ENCODE measurements at places on chromosomes 11 and 22. TPM values are rescaled to one million over a fixed set of nuclear protein-coding genes. Genes with fewer than 3 reads are reported as not detected.

GRCh38 chr11:126930091-126930841 is 70.3 kb downstream of the KIRREL3 start:
- no peak for DNase-seq

DNA sequence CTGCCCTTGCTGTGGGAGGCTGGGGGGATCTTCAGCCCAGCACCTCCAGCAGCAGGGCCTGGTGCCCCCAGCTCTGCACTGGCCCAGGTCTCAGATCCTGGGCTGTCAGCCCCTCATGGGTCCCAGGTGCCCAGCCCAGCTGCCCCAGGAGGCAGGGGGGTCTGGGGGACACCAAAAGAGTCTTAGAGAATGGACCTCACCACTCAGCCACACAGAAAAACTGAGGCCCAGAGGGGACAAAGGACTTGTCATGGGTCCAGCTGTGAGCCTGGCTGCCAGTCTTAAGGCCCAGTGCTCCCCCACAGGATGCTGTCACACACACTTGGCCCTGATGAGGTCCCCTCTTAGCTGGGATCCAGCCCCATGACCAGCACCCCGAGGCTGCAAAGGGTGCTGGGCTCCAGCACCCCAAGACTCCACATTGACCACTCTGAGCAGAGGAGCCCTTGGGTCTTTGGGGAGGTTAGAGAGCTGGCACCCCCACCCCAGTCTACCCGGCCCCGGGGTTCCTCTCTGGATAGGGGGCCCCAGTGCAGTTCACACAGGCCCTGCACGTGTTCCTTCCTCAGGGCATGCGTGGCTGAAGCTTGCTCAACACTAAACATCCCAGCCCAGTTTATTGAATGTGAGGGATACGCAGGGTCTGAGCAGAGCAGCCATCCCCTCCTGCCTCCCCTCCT is 54.4 kb downstream of the IGLL5 start:
- DNase-seq, result no peak

DNA sequence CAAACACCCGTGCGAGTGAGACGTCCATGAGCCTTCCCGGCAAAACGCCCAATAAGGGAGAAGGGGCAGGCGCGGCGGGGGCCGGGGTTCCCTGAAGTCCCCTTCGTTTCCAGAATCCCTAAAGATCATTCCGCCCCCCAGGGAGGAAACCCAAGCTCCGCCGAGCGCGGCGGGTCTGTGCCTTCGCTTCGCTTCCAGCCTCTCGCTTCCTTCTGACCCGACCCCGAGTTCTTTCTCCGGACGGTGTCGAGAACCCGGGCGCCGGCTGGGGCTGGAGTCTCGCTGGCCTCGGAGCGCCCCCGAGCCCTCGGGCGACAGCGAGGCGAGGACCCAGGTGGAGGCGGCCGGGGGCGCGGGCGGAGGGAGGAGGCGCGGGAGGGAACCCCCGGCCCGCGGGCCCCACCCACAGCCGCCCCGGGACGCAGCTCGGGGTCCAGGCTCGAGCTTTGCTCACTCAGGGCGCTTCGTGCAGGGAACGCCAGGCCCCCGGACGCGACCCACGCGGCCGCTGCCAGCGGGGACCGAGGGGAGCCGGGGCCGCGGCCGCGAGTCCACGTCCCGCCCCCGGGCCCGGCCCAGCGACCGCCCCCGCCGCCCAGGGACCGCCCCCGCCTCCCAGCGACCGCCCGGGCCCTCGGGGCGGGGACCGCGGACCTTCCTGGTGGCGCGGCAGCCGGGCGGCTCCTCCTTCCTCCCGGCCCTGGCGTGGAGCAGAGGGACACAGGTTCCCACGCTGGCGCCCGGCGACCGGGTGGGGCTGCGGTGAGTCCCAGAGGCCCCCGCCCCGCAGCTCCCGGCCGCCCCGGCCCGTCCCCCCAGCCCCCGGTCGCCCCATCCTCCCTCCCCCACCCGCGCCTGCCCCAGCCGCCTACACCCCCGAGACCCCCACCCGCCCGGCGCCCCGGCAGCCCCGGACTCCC is at the start of gene PGGHG:
Gene PGGHG (plus strand): TSS at position 649 of the 920 bp plus-strand sequence. CDS start 691 bp downstream, outside the sequence.
- peak; percentile 82 for DNase-seq

GRCh38 chr11:83035070-83035854 is 36.4 kb downstream of the RAB30 start:
- DNase-seq, result no peak

DNA sequence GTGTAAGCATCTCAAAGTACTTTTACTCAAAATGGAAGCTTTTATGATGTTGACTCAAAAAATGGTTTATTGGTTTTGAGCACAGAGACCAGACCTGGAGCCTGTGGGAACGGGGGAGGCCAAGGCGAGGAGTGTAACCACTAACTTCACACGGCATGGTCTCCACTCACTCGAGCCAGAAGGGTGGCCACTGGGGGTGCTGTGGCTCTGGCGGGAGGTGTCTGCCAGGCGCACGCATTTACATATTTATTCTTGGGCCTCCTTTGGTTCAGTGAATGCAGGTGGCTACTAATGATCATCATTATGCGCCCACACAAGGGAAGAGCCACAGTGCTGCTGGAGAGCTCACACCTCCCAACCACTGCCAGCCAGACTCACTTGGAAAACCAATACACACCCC is 64.6 kb downstream of the FLRT1 start:
- DNase-seq, result no peak

DNA sequence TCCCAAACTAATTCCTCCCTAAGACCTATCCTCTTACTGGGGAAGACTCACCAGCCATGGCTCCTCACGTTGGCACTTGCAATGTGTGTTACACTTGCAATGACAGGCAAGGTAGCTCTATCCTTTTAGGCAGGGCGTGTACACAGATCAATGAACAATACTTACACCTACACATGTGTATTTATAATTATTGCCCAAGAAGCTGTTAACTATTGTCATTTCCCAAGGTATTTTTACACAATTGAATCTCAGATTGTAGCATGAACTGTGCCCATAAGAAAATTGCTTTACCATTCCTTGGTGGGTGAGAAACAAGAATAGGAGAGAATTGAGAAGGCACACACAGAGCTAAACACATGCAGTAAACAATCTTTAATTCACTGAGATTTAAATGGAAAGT is at the start of gene CARD18:
Gene CARD18 (minus strand): TSS at position 101 of the 400 bp plus-strand sequence. CDS start 43 bp downstream, at position 58.
- DNase-seq, result no peak

DNA sequence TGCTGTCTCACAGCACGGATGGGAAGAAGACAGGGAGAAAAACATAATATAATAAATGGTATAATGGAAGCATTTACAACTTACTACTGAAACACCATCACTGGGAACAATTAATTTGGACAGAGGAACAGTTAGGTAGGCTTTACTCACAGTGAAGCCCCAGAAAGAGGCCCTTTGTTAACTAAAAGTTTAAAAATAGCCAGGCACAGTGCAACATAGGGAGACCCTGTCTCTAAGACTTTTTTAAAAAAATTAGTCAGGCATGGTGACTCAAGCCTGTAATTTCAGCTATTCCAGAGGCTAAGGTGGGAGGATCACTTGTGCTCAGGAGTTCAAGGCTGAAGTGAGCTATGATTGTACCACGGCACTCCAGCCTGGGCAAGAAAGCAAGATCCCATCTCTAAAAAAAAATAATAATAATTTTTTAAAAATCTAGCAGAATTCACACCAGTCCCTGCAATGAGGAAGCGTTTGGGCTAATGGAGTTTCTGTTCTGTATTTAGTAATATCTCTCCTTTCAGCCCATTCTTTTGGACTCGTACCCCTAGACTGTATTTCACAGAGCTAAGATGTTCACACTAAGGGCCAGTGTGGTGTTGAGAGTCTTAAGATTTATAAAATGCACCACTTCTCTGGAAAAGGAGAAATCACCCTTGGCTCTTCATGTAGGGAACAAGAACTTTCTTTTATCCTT is 275.5 kb downstream of the SOX6 start:
- no peak for DNase-seq

DNA sequence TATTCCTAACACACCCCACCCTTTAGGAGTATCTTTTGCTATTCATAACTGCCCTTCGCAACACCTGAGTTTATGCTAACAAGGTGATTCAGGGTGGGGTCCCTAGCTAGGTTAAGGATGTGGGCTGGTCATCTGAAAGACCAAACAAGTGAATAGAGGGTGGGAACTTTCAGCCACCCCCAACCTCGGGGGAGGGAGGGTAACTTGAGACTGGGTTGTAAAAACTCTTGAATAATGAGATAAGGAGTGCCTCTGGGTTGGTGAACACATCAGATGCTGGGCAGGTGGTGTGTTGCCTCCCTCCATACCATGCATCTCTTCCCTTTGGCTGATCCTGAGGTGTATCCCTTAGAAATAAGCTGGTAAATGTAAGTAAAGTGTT is 111.5 kb downstream of the SWAP70 start:
- DNase-seq, result no peak

GRCh38 chr11:78420796-78421209 is 3.2 kb upstream of the GAB2 start:
- DNase-seq, result peak; percentile 13

DNA sequence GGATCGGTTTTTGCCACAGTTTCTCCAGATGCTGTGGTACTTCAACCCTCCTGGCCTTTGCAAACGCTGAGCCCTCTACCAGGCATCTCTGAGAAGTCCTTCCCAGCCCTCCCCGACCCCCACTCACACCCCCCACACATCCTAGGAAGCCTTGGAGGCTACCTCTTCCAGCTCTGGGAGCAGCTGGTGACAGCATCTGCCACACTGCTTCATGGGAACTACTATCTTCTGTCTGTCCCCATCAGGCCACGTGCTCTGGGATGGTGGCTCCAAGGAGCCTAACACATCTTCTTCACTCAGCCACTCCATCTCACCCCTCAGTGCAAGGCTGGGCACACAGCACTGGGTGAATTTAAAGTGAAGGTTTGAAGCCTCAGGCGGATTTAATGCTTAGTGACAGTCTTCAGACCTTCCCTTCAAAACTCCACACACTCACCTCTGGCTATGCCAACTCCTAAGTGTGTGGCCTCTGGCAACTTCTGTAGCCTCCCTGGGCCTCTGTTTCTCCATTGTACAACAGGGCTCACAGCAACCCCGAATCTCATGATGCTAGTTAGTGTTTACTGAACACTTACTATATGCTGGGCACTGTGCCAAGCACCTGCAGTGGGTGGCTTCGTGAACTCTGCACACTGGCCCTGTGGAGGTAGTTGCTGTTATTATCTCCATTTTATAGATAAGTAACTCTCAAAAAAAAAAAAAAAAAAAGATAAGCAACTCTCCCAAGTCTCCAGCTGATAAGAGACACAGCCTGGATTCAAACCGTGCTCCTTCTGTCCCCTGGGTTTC is 7.3 kb upstream of the TP53I11 start:
- peak; percentile 79 for DNase-seq

DNA sequence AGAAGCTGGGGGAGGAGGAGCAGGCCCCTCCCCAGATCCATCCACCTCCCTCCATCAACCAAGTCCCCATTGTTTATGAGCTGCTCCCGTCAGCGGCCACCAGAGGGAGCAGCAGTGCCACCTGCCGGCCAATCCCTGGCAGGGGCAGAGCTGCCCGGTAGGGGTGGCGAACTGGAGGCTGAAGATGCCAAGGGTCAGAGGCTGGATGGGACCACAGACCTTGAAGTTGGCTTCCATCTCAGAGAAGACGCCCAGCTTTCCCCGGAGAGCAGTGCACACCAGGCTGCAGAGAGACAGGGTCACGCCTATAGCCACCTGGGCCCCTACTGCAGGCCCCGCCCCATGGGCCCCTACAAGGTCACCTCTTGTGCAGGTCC is 3.6 kb downstream of the FIBP start:
- peak; percentile 74 for DNase-seq

GRCh38 chr11:32613500-32614151 is 30.0 kb downstream of the EIF3M start:
- no peak for DNase-seq

GRCh38 chr11:49405743-49406142 is 197.3 kb upstream of the FOLH1 start:
- no peak for DNase-seq

- DNase-seq, result no peak
Measured at GRCh38 chr22:25749420-25750169, 7.6 kb downstream of the MYO18B start.

- no peak for DNase-seq
Measured at GRCh38 chr11:21567645-21568290, 625.1 kb upstream of the ANO5 start.

DNA sequence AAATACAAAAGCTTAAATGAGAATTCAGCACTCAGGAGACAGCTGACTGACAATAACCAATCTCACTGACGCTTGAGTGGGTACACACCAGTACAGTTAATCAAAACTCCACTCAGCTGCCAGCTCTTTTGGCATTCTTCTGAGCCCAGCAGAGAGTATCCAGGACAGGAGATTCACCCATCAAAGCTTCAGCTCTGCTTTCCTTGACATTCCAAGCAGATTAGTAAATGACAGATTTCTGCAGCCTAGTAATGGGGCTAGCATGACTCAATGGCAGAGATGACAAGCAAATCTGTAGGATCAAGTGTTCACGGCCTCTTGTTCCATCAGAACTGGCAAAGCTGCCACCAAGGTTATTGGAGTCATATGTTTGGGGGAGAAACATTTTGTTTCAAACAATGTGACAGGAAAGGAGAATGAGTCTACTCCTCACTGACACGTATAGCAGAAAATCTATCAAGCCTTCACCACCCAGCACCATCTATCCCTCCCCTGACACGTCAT is 420.0 kb downstream of the DYNC2H1 start:
- no peak for DNase-seq

DNA sequence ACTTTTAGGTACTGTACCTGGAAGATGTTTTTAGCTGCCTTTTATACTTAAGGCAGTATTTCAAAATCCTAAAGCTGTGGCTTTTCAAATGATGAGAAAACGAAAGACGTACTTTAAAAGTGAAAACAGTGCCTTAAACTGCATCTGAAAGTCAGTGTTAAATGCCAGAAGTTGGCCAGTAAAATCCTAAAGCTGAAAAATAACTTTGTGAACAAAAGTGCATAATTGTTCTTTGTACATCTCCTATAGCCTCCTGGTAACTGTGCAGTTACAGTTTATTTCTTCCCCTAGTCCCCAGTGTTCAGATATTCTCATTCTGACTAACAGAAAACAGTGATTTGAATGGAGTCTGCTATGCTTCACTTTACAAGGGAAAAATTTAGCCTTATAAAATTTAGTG is 6.8 kb downstream of the EED start:
- DNase-seq, result no peak

BCO2 gene
- 1.1 TPM for polyA plus RNA-seq

CARD16 gene
- polyA plus RNA-seq, result 73.8 TPM

RBM14 gene
- polyA plus RNA-seq, result 26.2 TPM

MUC6 gene
- polyA plus RNA-seq, result 0.34 TPM

DENND6B gene
- 1.9 TPM for polyA plus RNA-seq

MOV10L1 gene
- not detected for polyA plus RNA-seq

RAB38 gene
- polyA plus RNA-seq, result 14.3 TPM

MDK gene
- 356 TPM for polyA plus RNA-seq

OR9Q2 gene
- not detected for polyA plus RNA-seq

LRRC56 gene
- 0.89 TPM for polyA plus RNA-seq

GRIA4 gene
- polyA plus RNA-seq, result not detected

MYO7A gene
- polyA plus RNA-seq, result 74.2 TPM

ME3 gene
- polyA plus RNA-seq, result 5.1 TPM

KCNJ1 gene
- not detected for polyA plus RNA-seq

C22orf31 gene
- polyA plus RNA-seq, result not detected

TRPC6 gene
- polyA plus RNA-seq, result 0.22 TPM

JRKL gene
- polyA plus RNA-seq, result 1.6 TPM

EIF3M gene
- polyA plus RNA-seq, result 311 TPM

CFAP300 gene
- 0.63 TPM for polyA plus RNA-seq

Measured in small intestine (tissue), 16 donors.